ENCODE measurements at places on chromosomes 7 and 10. TPM values are rescaled to one million over a fixed set of nuclear protein-coding genes. Genes with fewer than 3 reads are reported as not detected.

- no peak for ATAC-seq
Observed at GRCh38 chr7:50662996-50663395, 97.8 kb upstream of the DDC start.

SMKR1 gene
- not detected for total RNA-seq

CYCS gene
- 146 TPM for total RNA-seq

DNA sequence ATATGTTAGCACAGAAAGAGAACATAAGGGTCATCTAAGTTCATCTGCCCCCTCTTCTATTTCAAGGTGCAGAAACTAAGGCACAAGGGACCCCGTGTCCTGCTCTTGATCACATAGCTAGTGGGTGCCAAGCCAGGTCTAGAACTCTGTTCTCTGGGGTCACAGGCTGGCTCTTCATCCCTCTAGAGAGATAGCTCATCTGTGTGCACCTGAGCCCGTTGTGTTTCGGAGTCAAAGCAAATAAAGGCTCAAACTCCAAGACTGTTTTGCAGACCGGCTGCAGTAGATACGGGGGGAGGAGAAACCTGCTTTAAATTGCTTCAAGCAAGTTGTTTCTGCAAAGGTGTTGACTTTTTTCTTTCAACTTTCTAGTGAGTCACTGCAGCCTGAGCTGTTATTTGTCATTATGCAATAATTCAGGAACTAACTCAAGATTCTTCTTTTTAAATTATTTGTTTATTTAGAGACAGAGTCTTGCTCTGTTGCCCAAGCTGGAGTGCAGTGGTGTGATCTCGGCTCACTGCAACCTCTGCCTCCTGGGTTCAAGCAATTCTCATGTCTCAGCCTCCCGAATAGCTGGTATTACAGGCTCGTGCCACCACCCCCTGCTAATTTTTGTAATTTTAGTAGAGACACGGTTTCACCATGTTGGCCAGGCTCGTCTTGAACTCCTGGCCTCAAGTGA is 6.5 kb downstream of the BLVRA start:
- ATAC-seq, result peak; percentile 80

- no peak for ATAC-seq
Observed at GRCh38 chr7:151586531-151587260, 67.0 kb upstream of the RHEB start.

ZNF783 gene
- total RNA-seq, result 5.8 TPM

DNA sequence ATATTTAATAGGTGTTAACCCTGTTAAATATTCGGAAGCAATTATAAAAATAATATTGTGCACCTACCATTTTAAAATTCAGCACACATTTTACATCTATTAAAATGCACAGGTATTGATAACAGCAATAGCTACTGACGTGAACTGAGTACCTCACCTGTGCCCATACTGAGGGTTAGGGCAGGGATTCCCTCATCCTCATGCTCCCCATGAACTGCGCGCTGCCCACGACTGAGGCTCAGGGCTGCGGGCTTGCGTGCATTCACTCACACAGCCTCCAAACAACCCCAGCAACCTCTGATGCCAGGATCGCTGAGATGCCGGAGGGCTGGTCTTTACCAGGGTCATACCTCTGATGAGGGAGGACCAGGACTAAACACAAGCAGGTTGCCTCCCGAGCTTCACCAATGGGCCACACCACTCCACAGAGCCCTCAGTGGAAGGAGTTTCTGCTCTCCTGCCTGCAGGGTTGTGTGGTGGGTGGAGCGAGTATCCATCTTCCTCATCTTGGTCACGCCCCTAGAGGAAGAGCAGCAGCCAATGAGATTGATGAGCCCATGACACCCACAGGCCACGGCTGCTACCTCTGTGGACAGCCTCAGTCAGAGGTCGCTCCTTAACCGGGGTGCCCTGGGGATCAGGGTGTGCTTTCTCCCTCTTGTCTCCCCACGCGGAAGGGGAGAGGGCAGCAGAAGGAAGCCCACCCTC is 478.3 kb downstream of the TNS3 start:
- ATAC-seq, result no peak

DNA sequence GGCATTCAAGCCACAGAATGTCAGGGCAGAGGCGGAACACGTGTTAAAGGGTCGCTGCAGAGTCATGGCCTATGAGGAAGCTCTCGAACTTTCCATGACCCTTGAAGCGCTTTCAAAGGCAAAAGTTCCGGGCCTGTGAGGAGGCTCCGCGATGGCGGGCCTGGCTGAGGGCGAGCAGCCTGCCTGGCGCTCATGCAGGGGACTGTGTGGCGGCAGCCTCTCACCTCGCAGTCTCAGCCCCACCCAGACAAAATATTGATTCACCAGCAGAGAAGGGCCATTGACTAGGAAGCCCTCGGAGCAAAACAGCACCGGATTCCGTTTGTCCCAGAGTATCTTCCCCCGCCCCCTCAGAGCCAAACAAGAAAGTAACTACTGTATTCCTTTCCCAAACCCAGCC is 12.8 kb upstream of the CNNM1 start:
- ATAC-seq, result no peak

DNA sequence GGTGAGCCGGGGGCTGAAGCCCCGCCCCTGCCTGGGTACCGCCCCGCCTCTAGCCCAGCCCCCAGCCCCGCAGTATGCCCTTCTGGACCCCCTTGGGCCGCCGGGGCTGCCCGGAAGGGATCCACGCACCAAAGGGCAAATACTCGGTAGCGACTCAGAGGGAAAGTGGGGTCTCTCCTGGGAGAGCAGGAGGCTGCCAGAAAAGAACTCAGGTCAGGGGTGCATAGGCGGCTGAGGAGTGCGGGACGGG is 796 bp downstream of the FBXL15 start:
- peak; percentile 0 for ATAC-seq

- peak; percentile 75 for ATAC-seq
Observed at GRCh38 chr7:95545007-95545615, 51.2 kb downstream of the PDK4 start.

CTAGE8 gene
- total RNA-seq, result 1.8 TPM

GRCh38 chr7:128892521-128893250 is 17.8 kb downstream of the KCP start:
- ATAC-seq, result peak; percentile 66

- ATAC-seq, result no peak
Observed at GRCh38 chr7:152189061-152189460, 163.6 kb downstream of the GALNT11 start.

- ATAC-seq, result no peak
Observed at GRCh38 chr10:132708441-132708840, 77.5 kb downstream of the NKX6-2 start.

PRSS58 gene
- not detected for total RNA-seq

GRCh38 chr7:123845823-123846216 is 851 bp downstream of the HYAL4 start:
- no peak for ATAC-seq

PRSS37 gene
- total RNA-seq, result not detected

DNA sequence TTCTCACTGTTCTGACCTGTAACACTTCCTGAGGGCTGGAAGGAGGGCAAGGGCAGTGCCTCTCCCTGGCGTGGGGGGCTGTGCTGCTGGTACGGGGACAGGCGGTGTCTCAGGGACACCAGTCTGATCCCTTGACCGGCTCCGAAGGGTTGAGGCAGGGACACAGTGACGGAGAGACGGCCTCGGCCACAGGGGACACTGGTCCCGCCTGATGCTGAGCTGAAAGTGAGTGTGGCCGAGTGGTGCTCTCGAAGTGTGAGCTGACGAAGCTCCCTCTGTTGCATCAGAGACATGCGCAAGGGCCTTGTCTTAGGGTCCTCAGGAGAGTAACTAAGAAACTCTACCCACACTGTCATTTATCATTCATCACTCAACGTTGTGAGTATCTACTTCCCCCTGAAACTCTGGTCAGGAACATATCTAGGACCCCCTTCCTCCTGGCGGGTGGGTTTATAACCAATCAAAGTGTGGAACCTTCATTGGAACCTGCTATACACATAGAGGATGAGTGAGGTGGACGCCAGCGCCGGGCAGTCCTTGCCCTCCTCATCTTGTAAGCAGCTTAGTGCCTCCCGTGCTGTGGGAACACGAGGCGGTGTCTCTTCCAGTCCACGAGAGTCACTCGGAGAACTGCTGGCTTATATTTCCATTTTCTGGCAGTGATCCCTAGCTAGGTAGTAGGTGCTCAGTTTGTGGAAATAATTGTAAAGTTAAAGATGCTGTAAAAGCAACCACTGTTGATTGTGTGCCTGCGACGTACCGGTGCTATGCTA is 283.1 kb downstream of the DNAJB6 start:
- ATAC-seq, result no peak

GRCh38 chr10:47160261-47160908 is 139.6 kb upstream of the GDF10 start:
- ATAC-seq, result no peak

DNA sequence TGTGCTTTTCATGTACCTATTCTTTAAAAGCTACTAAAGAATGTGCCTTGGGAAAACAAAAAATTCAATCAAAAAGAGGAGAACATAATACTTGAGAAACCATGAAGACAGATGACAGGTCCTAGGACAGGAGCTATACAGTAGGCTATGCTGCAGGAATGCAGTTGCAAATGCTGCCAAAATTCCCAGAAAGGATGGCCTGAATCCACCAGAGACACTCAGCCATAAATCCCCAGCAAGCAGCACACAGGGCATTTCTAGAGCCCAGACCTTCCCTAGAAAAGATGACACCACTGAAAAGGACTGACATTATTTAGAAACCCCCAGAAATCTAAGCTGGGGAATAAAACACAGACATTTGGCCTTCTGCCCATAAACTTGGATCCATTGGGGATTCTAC is 237.3 kb downstream of the C7orf25 start:
- no peak for ATAC-seq

- ATAC-seq, result no peak
Observed at GRCh38 chr7:45919993-45920459, 1.0 kb downstream of the IGFBP3 start.

DNA sequence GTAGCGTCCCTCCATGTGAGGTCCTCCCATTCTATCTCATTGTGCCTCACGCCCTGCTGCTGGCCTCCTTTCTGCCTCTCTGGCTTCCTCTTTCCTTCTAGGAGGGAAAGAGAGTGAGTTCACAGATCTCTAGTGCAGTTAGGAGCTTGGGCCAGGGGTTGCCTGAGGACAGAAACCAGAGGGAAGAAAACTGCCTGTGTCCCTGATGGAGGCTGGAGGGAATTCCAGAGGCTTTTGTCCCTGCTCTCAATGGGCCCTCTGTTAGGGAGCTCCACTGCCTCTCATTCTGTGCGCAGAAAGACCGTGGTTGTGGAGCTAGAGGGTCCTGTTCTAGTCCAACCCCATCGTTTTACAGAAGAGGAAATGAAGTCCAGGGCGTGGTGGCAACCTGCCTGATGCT is 4.6 kb downstream of the MARVELD1 start:
- ATAC-seq, result no peak

DNA sequence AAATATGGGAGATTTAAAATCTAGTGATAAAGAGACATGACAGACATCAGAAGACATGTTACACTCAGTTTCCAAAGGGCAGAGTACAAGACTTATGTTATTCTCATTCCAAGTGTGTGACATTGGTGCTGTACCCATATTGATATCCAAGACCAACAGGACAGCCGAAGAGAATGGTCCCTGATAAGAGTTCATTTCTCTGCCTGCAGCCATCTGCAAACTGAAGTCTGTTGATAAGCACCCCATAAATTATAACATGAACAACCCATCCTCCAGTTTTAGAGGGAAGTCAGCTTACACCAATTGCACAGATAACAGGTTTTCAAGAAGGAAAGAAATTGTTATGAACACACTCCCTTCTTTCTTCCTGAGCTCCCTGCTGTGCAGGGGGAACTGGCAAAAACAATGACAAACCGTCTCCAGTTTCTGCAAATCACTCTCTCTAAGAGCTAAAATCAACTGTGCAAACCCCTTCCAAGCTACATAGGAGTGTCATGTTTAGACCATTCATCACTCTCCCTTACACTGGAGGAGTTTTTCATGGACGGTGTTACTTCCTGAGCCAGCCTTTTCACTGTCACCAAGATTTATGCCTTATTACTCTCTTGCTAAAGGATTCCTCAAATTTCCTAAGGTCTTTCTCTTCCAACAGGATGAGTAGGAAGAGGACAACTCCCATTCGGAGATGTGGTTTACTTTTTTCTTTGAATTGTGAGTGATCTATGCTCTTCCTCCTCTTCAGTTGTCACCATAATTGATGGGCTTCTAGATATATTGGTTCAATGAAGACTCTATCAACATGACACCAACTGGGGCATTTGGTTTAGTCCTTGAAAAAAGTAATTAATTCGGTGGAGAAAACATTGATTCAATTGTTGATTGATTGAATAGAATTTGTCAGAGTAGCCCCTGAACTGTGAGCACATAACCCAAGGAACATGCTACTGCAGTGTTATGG is 80.3 kb upstream of the FAM171A1 start:
- ATAC-seq, result no peak

DNA sequence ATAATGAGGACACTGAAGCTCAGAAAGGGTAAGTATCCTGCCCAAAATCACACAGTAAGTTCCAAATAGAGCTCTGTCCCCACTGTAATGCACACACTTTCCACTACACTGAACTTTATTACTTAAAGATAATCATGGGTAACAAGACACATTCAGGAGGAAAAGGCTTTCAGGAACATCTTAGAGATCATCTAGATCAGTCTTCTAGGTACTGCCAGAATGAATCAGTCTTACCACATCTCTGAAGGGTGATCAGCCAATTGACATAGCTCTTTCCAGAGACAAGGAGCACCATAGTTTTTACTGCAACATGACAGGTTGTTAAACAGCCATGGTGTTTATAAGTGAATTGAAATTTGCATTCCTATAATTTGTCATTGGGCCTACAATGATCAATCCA is 5.4 kb upstream of the HERPUD2 start:
- ATAC-seq, result no peak

HOXA11 gene
- not detected for total RNA-seq

- peak; percentile 43 for ATAC-seq
Observed at GRCh38 chr10:61733358-61733940, 70.7 kb downstream of the CABCOCO1 start.

- no peak for ATAC-seq
Observed at GRCh38 chr7:91811236-91811635, 69.3 kb downstream of the MTERF1 start.

- no peak for ATAC-seq
Observed at GRCh38 chr10:118901380-118901779, 128.1 kb upstream of the NANOS1 start.

DNA sequence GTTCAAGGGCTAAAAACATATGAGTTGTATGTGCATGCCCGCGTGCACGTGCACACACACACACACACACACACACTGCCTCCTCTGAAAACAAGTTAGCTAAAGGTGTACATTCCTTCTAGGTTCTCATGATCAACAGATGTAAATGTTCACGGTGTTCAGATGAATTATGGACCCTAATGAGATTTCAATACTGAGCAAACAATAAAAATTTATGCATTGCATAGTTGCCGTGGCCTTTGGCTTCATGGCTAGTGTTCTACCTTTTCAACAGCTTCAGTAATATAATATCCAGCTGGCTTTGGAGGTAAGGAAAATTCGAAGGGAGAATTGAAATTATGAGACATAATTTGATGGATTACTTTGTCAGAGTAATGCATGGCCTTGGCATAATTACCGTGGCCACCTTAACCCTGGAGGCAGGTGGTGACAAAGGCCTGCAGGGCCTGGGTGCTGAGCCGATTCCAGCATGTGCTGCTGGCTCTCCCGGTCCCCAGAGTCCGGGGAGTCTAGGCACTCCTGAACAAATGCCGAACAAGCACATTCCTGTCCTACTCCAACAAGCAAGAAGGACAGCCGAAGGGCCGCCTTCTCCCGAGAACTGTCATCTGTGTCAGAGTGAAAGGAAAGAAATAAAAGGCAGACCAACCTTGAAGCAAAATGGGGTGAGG is 166.6 kb upstream of the TCF7L2 start:
- peak; percentile 58 for ATAC-seq

FAM237B gene
- not detected for total RNA-seq

All from esophagus mucosa (tissue), 1 donor.